Stimulated activated CD4-positive, alpha-beta T cell treated with anti-CD3 and anti-CD28 coated beads, Interleukin-2, amount 100 ng/mL, for 24 hours (primary cell): ENCODE measurements at places on chromosomes 2 and 18.

DNA sequence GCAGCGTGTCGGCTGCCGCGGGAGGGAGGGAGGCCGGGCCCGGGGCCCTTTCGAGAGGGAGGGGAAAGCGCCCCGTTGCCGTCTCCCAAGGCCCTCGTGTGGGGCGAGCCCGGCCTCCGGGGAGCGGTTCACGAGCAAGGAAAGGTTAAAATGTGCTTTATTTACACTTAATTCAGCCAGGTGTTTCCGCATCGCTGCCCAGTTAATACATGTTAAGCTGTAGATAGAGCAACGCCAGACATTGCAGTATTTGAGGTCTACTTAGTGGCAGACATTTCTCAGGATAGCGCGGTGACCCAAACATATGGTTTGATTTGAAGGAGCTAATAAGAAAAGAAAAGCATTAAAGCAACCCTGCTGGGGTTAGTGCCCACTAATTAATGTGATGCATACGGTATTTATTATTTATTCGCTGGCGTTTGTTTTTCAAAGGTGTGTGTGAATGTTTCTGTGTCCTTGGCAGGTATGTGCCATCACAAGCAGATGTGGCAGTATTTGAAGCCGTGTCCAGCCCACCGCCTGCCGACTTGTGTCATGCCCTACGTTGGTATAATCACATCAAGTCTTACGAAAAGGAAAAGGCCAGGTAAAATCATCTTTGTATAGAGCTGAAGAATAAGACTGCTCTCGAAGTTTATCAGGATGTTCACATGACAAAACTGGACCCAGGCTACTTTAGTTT lies 571 bp downstream of the EEF1B2 start:
- no peak for DNase-seq

DNA sequence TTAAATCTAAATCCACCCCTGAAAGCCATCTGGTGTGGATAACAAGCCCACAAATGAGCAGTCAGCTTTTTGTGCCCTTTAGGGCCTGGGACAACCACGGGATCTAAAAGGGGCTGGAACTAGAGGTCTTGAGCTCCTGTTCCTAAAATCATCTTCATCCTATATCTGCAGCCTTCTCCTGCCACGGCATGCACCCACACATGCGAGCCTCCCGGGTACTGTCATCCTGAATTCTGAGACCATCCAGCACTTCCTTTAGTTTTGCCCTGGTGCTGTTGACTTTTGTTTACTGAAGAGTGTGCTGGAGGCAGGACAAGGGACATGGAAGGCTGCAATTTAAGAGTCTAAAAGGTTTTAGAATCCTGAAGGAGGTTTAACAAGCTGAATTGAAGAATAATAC lies 183.2 kb downstream of the FAM210A start:
- no peak for DNase-seq

- DNase-seq: no peak
Observed at GRCh38 chr18:46155641-46156051, 51.5 kb downstream of the HAUS1 start.

- no peak for DNase-seq
Observed at GRCh38 chr2:33406622-33407021, 69.8 kb upstream of the RASGRP3 start.

DNA sequence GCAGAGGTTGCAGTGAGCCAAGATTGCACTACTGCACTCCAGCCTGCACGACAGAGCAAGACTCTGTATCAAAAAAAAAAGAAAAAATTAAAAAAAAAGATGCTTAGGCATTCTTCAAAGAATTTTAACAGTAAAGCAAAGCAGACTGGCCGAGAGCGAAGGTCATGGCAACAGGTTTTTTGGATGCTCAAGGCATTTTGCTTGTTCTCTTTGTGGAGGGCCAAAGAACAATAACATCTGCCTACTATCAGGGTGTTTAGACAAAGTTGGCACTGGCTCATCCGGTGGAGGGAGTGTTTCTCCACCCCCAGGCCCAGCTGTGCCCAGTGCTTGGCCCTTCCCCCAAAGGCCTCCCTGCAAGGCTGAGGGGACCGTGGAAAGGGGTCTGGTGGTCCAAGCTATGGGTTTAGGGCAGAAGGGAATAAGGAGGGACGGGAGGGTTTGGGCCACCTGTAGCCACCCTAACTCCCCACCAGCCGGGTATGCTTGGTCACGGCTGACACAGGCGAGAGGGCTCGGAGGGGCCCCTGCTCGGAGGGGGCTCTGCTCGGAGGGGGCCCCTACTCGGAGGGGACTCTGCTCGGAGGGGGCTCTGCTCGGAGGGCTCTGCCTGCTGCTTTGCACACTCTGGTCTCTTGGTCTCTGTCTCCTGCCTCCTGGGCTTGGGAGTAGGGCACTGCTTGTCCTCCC lies 26.7 kb upstream of the ALLC start:
- no peak for DNase-seq

DNA sequence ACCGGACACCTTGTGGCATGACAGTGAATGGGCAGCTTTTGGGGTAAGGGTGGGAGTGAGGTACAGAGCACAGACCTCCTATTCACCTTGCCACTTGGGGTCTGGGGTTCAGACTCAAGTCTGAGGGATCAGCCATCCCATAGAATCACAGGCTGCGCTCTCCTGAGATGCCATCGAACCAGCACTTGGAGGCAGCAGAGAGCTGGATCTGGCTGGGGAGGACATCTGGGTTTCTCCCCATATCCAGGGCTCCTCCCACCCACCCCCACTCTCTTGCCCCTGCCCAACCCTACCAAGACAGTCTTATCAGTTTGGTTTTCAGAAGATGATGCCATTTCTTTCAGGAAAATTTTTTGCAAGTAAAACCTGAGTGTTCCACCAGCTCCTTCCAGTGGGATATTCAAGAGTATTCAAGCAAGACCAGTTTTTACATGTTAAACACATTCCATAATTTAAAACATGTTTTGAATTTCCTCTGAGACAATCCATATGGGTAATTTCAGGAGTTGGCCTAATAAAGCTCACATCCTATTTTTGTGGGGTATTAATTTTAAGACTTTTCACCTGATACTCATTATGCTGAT lies 29.2 kb upstream of the TEX44 start:
- DNase-seq: peak; percentile 55

DNA sequence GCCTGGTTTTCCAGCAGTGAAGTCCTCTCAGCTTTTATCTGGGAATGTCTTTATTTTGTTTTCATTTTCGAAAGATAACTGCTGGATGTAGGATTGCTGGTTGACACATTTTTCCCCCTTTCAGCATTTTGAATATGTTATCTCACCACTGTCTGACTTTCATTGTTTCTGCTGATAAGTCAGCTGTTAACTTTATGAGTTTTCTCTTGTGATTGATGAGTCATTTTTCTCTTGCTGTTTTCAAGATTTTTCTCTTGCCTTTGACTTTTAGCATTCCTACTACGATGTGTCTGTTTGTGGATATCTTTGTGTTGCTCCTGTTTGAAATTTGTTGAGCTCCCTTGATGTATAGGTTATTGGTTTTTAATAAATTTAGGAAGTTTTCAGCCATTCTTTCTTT lies 85.5 kb downstream of the AGPS start:
- no peak for DNase-seq

GRCh38 chr2:117875786-117876185 lies 61.3 kb downstream of the DDX18 start:
- no peak for DNase-seq

- DNase-seq: no peak
Observed at GRCh38 chr2:26901326-26902183, 53.6 kb downstream of the DPYSL5 start.

DNA sequence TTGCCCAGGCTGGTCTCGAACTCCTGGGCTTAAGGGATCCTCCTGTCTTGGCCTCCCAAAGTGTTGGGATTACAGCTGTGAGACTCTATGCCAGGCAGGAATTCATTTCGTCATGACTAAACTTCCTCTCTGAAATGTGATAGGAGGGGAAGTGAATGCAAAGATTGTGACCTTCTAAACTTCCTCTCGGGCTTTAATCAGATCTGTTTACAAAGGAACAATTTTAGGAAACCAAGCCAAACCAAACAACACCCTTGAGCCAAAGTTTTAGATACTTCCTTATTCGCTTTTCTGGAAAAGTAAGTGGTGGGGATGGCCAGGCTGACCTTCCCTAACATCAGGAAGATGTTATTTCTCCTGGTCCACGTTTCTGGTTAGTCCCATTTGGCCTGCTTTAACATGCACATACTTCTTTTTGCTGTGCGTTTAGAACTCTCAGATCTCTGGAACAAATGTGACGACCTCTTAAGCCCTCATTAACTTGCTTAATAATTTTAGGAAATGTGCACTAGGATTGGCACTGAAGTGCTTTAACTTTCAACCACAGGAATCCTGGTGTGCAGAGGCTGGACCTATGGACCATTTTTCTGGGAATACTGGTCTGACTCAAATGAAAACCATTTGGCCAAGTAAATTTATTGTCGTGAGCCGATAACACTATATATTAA lies 33.2 kb upstream of the YES1 start:
- no peak for DNase-seq

DNA sequence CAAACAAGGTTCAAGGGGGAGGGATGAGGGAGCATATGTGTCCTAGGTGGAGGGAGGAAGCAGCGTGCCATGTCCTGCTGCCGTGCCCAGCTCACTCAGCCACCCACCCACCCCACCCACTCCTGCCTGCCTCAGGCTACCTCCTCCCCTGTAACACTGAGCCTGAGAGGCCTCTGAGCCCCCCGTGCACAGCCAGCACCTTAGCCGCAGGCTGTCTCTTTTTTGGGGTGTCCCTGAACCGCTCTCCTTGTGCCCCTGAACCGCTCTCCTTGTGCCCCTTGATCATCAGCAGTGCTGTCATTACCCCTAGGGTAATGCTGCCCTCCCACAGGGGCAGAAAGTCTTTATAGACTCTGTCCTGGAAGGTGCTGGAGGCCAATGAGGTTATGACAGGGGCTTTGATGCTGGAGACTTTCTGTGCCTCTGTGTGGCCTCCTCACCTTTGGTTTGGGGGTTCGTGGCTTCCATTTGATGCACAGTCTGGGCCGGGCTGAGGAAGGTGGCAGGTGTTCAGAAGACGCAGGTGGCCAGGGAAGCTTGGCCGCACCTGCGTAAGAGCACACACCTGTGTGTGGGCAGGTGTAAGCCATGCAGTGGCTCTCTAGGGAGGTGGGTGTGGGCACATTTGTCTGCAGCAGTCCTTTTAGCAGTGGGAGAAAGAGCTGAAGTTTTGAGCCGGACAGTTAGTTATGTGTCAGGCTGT lies 140.0 kb downstream of the SEPTIN10 start:
- no peak for DNase-seq

DNA sequence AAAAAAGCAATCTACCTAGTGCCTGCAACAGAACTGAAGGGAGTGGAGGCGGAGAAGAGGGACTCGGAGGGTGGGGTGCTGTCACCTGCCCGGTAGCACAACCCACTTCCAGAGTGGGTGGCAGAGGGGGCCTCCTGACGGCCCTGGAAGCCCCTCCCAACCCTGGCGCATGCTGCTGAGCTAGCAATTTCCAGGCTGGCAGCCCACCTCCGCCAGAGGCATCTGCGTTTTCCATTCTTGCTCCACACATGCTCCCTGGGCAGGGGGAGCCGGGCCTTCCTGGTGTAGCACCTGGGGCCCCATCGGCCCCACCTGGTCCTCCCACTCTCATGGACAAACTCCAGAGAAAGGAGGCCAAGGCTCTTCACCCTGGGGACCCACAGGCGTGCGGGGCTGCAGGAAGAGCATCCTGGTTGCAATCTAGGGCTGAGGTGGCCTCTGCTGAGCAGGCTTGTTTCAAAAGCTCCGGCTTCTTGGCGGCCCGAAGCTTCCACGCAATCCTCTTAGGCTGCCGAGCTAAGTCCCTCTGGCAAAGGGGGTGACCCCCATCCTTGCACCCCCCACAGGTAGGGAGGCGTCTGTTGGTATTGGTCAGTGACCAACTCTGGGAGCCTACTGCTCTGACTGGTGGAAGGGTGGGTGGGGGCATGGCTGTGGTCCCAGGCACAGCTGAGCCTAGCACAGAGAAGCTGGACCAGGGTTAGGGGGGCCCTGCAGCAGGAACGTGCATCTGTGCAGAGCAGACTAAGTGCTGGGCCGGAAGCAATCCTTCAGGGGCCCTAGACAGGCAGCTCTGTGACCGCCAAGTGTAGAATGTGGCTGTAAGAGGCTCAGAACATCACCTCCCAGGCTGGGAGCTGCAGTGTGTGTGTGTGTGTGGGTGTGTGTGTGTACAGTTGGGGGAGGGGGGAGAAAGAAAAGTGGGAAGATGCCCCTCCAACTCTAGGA lies 2.6 kb downstream of the HS6ST1 start:
- DNase-seq: no peak

DNA sequence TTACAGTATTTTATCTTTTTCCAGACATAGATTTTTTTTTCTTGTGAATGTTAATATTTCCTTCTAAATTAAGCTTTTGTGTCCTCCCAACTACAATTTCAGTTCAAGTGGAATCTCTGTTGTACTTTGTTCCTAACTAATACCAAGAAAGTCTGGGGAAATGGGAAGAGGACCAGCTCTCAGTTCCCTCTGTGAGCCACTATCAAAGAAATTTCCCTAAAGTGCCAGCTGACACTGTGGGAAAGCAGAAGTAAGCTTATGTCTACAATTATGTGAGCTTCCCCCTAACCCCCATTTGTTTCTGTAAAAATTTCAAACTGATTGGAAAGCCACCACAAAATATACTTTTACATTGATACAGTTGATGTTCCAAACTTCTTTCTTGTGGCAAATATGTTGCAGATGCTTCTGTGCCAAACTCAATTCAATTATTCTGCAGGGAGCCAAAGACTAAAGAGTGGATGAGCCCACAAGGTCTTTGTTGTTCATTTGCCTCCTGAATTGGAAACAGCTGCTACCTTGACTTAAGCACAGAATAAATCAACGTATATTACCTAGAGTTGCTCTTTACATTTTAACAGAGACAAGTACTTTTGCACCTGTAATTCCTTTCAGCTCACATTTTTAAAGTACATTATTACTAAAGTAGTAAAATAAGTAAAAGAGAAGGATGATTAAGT lies 306.6 kb downstream of the PTH2R start:
- no peak for DNase-seq

GRCh38 chr18:10310626-10311025 lies 143.8 kb upstream of the APCDD1 start:
- DNase-seq: no peak

DNA sequence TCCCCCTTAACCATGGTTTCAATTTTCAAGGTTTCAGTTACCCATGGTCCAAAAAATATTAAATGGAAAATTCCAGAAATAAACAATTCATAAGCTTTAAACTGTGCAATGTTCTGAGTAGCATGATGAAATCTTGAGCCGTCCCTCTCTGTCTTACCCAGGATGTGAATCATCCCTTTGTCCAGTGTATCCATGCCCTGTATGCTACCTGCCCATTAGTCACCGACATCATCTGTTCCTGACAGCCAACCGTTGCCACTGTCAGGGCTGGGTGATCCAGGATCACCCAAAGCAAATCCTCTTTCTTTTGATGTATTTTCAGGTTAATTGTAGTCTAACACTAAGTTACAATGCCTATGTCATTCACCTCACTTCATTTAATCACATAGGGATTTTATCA lies 15.7 kb upstream of the OLA1 start:
- DNase-seq: no peak

DNA sequence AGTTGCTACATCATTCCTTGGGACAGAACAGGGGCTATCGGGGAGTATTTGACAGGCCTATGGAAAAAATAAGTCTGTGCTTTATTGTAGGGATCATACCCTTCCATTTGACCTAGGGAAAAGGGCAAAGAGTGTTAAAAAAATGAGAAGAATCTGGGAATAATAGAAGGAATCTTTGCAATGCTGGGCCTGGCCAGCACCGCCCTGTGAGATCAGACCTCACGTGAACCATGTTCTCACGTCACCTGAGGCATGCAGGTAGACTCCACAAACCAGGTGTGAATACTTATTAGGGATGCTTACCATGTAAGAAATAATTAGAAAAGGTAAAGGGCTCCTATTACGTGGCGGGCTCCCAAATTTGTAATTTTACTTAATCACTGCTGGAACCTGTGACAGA lies 177.5 kb upstream of the GATA6 start:
- no peak for DNase-seq
